ENCODE measurements at places on chromosomes 5 and 9.

GRCh38 chr5:172646716-172647285 lies 5.7 kb downstream of the NEURL1B start:
- DNase-seq: no peak

DNA sequence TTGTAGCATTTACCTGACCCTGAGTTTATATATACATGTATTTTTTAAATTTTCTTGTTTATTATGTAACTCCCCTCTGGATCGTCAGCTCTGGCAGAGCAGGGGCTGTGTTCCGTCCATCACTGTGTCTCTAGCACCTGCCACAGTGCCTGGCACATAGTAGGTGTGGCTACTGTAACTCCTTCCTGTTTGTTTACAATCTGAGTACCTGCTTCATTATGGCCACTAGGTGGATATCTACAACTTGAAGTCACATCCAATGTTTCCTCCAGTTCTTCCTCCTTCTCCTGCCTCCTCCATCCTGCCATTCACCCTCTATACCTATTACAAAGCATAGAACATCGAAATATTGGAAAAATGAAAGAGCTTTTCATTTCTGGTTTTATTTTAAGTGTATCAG lies 14.2 kb upstream of the PPP1R2B start:
- no peak for DNase-seq

DNA sequence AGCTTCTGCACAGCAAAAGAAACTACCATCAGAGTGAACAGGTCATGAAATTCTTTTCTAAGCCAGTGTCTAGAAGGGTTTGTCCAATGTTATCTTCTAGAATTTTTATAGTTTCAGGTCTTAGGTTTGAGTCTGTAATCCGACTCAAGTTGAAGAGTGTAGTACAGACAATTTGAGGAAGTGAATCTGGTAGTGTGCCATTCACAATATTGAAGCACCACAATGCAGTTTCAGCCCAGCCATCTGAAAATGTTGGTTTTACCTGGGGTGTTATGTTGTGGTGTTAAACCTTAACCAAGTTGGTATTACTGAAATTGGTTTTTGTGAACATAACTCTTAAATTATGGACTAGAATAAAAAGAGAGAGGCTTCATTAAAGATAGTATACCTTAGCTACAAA lies 77.2 kb downstream of the ADAMTS16 start:
- DNase-seq: no peak

- no peak for DNase-seq
These were observed 4.1 kb downstream of the SHB start for GRCh38 chr9:38064842-38065368.

GRCh38 chr9:89980600-89980999 lies 375.8 kb downstream of the GADD45G start:
- DNase-seq: no peak

- DNase-seq: peak; percentile 19
These were observed 98.0 kb downstream of the MACIR start for GRCh38 chr5:103356350-103357091.

DNA sequence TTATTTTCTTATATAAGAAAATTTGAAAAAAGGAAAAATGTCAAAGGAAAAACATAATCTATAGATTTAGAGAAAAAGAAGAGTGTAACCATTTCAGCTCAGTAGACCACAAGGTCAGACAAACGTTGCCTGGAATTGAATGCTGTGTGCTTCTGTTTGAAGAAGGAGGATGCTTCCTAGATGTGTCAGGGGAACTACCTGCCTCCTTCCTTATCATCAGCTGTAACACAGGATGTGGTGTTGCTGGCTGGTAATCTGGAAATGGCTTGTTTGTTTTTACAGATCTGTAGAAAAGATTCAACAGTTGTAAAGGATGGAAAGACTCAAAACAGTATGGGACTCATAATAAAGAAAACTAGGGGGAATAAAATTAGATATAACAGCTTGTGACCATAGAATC lies 160.7 kb upstream of the MEF2C start:
- peak; percentile 64 for DNase-seq

GRCh38 chr5:2574155-2574554 lies 177.3 kb downstream of the IRX2 start:
- no peak for DNase-seq

DNA sequence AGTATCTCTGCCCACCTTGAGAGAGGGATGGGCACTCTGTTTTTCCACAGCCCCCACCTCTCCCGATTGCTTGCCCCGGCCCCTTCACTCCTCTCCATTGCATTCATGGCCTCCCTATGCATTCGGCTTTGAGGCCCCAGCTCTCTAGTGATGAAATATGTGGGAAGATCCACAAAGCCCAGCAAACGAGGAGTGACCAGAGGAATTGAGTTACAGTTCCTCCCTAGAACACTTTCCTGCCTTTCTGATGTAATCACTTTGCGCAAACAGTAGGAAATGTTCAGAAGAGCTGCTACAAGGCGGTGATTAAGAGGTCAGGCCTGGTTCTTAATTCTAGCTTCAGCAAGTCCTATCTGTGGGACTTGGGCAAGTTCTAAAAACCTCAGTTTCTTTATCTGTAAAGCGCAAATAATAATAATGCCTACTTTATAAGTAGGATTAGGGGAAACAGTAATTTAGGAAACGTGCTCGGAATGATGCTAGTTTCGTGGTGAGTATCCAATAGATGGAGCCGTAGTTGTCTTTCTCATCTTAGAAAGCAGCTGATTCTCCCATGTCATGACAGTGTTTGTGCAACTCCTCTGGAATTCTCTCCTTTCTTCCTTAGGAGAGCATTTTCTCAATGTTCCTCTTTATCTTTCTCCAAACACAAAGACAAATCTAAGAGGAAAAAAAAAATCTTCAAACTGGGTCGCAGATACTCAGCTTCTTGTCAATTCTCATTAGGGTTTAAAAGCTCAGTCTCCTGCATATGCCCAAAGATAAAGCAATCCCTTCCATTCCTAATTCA lies 99.5 kb upstream of the MSX2 start:
- no peak for DNase-seq

GRCh38 chr9:89388084-89388867 lies 70.0 kb downstream of the SECISBP2 start:
- DNase-seq: peak; percentile 32

GRCh38 chr5:111384220-111384619 lies 128.1 kb downstream of the STARD4 start:
- DNase-seq: peak; percentile 58

DNA sequence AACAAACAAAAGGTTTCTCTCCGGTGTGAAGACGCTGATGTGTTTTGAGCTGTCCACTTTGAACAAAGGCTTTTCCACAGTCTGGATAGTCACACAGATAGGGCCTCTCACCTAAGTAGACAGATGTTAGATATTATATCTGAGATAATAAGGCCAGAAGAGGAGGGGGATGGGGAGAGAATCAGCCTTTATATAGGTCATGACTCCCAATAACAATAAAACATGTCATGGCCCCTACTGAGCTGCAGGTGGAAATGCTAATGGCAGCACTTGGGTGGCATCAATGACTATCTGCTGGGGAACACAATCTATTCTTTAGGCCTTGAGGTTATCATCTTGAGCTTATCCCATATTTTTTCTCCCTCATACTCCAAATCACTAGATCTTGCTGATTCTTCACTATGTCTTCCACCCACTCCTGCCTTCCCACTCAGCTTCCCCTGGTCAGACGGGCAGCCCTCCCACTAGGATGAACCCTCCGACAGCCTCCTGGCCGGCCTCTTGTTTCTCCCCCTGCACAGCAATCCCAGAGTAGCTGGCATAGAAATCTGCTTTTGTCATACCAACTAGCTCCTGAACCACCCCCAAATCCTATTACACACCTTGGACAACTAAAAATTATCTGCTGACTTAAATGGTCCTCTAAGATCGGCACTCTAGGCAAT lies 11.5 kb upstream of the SLC35D2 start:
- no peak for DNase-seq

DNA sequence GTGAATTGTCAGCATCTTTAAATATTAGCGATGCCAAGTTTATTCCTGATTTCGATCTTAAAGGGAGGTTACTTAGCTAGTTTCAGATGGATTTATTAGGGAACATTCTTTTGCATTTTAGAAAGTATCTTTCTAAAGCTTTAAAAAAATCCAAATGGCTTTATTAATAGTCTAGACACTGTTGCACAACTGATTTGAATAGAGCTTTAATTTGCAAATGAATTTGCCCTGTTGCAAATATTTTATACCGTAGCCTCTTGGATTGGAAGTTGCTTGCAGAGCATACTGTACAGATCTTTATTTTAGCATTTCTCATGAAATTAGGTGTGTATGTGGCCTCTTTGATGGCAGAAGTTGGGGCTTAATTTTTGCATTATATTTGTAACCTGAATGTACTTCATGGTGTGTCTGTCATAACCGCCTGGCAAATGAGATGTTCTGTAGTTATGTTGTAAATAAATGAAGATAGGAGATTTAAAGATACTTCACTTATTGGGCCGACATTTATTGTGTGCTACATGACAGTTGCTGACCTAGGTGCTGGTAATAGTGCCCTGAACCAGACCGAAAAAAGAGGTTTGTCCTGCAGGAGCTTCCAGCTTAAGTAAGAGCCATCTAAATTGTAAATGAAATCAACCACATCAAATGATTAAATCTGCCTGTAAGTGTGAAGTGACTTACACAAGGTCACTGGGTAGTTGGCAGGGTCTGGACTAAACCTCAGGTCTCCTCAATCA lies 1.8 kb downstream of the TCERG1 start:
- DNase-seq: no peak

- DNase-seq: no peak
These were observed 1850.0 kb upstream of the ACO1 start for GRCh38 chr9:30534455-30534854.

- DNase-seq: peak; percentile 95
These were observed 134.0 kb upstream of the MYO10 start for GRCh38 chr5:17069995-17070511.

DNA sequence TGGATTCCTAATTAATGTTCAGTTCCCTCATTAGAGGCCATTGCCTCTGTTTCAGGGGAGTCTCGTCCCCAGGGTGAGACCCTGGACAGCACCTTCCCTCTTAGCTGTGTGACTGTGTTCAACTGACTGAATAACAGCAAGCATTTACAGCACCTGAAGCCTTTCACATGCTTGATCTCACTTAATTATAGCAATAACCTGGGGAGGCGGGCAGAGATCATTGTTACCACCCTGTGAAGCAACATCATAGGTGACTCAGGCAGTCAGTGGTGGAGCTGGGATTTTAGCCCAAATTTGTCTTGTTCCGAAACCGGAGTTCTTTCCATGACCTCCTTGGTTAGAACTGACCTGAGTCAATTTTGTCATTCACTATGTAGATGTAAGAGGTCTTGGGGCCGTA lies 105.2 kb upstream of the RAD23B start:
- DNase-seq: peak; percentile 6

- DNase-seq: no peak
These were observed 562.6 kb downstream of the CAAP1 start for GRCh38 chr9:26329974-26330373.

GRCh38 chr5:45642370-45642769 lies 53.8 kb downstream of the HCN1 start:
- DNase-seq: no peak

- no peak for DNase-seq
These were observed 29.8 kb upstream of the VCAN start for GRCh38 chr5:83441747-83442146.

DNA sequence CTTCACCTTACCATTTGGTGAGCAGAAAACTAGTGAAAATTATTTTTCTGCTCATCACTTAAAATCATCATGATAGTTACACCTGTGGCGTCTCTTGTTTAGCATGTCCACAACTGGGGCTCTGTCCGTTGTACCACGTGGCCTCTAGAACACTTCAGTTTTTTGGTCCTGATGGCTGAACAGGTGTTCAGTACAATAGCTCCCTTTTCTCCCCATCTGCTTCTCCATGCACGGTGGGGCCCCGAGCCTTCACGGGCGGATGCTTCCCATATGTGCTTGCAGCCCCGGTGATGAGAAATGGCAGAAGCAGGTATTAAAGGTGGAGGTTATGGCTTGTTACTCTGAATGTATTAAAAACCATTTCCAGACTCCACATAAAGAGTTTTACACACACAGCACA lies 304.1 kb downstream of the CWC27 start:
- DNase-seq: no peak

- DNase-seq: no peak
These were observed 53.5 kb upstream of the CDKN2AIPNL start for GRCh38 chr5:134464988-134465815.

DNA sequence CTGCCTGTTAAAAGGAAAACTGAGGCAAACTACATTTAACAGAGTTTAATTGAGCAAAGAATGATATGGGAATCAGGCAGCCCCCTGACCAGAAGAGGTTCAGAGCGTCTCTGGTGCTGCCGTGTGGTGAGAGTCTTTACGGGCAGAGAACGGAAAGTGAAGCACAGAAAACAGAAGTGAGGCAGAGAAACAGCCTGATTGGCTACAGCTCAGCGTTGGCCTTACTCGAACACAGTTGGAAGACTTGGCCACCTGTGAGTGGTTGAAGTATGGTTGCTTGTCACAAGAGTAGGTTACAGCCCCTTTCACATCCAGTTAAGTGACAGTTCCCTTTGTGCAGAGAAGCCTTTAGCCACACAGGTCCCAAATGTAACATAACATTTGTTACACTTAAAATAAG lies 16.9 kb upstream of the FBP1 start:
- no peak for DNase-seq

GRCh38 chr9:7402334-7403027 lies 397.1 kb downstream of the DMAC1 start:
- DNase-seq: no peak

- peak; percentile 59 for DNase-seq
These were observed 256.7 kb upstream of the CD180 start for GRCh38 chr5:67453111-67453905.

DNA sequence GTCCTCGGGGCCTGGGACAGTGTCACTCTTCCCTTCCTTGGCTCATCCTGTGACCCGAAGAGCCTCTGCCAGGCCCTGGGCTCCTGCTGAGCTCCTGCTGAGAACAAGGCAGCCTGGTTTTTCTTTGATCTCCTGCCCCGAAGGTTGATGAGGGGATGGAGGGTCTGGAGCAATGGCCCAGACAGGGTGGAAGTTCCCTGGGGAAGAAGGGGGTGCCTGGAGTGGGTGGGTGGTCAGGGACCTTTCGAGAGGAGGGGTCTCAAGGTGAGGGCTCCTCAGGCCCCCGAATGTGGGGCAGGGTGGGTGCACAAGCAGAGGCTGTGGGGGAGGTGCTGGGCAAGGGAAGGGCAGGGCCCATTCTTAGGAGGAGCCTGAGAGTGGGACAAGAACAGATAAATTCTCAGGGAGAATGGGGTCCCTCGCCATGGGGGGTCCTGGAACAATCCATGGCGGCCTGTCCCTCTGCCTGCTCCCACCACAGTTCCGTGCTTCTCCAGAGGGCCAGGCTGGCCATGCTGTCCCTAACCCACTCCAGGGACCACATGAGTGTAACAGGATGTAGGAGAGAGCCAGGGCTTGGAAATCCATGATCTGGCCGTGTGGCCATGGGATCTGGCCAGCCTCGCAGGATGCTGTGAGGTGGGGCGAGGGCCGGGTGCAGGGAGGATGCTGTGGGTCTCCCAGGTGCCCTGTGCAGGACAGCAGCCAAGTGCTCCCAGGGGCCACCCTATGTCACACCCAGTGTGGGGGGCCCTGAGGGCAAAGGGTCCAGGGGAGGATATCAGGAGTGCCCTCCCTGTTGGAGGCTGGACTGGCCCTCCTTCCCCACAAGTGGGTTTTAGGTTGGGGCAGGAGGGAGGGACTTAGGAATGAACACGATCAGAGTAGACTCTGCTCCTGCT lies 128.5 kb upstream of the LPCAT1 start:
- no peak for DNase-seq

GRCh38 chr5:123856766-123857165 lies 344.8 kb downstream of the CSNK1G3 start:
- DNase-seq: no peak

Measured in NCI-H226 (cell line).